ENCODE measurements at places on chromosomes 11 and 22.

DNA sequence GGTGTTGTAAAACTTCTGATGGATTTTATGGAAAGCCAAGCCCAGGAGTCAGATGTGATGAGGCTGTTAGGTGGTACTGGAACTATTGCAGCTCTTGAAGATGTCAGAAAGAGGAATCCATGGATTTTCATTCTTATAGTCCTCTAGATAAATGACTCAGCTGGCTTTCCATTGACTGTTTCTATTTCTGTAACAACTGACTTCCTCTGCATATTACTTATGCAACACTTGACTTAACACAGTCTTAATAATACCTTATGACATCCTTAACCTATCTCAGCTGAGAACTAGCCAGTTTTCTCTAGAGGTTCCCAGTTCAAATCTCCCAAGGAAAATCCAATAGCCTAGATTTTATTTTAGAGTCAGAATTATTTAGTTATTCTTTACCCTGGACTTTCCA lies 263.8 kb downstream of the LUZP2 start:
- DNase-seq = no peak

DNA sequence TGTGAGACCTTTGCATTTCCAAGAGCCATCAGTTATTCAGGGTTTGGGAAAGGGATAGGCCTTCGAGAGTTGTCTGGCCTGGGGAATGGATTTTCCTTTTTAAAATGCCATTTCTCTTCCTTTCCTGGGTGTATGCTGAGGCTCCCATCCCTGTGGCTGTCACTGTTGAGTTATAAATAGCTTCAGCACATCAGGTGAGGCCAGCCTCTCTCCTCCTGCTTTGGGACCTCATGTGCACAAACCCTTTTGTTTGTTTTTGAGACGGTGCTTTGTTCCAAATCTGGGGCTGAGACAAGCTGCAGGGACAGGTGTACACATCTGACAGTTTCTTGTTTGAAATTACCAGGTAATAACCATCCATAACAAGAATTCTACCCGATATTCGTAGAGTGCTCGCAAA lies 1.3 kb downstream of the TEF start:
- no peak for DNase-seq

DNA sequence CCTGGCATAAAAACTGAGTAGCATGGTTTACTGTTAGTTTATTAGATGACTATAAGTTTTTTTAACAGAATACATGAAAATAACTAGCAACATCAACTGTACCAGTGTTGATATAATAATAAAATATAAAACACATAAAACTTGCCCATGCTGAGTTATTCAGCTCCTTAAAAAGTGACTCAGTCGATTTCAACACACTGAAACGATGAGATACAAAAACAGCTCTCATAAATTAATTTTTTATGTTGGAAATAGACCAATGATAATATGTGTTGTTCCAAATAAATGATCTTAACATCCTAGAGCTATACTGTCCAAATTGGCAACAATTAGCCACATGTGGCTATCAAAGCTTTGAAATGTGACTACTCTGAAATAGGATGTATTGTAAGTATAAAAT lies 15.9 kb downstream of the PDGFD start:
- no peak for DNase-seq

- no peak for DNase-seq
Observed at GRCh38 chr22:35657571-35658312, 9.5 kb downstream of the APOL6 start.

GRCh38 chr11:120403966-120404365 lies 67.8 kb downstream of the ARHGEF12 start:
- no peak for DNase-seq

DNA sequence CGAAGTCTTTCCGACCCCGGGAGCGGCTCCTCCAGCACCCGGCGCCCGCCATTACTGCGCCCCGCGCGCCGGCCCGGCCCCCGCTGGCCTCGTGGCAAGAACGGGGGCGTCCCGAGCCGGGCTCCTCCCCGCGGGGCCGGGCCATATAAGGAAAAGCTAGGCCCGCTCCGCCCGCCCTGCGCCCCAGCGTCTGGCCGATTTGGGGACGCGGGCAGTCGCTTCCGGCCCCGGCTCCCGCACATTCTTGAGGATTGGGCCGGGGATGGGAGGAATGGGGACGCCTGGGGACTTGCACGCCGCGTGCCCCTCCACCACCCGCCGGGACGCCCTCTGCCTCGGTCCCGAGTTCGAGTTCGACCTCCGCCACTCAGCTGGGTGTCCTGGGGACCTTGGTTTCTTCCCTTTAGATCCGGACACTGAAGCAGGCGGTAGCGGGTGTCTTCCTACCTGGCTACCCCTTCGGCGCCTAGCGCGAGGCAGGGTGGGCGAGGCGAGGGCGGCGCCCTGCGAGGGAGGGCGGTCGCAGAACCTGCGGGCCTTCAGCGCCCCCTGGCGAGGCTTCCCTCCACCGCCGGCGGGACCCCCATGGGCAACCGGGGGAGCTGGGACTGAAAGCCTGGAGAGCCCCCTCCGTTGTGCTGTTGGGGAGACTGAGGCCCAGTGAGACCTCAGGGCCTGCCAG lies 3.8 kb downstream of the SMTN start:
- DNase-seq = peak; percentile 72

DNA sequence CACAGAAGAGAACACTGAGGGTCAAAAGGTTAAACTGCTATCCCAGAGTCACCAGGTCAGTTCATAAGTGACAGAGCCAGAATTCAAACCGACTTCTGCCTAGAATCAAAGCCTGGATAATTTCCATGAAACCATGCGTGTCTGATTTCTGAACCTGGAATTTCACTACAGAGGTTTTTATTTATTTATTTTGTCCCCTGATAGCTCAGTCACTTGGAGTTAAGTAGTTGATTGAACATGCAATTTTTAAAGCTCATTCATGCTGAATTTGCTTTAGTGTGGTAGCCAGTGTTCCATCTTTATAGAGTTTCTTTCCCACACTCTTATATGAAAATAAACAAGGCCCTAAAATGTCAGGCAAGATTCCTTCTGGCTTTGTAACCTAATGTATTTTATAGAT lies 93.2 kb downstream of the NAV2 start:
- DNase-seq = no peak

GRCh38 chr22:20156611-20157429 lies 6.0 kb upstream of the CCDC188 start:
- DNase-seq = peak; percentile 76

DNA sequence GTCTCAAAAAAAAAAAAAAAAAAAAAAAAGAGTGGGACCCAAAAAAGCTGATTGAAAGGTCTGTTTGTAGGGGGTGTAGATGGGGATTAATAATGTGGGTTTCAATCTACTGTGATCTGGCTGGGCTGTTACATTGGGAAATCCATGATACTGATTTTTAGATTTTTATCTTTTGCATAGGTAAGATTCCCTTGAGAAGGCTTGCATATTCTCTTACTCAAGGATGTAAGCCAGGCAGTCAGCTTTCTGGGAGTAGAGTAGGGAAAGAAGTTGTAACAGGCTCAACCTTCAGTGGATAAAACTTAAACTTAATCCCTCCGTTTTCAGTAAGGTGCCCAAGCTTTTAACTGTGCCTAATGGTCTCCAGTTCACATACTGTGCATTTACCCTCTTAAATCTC lies 1.9 kb upstream of the CHEK1 start:
- no peak for DNase-seq

- no peak for DNase-seq
Observed at GRCh38 chr11:131311776-131312514, 58.5 kb upstream of the NTM start.

DNA sequence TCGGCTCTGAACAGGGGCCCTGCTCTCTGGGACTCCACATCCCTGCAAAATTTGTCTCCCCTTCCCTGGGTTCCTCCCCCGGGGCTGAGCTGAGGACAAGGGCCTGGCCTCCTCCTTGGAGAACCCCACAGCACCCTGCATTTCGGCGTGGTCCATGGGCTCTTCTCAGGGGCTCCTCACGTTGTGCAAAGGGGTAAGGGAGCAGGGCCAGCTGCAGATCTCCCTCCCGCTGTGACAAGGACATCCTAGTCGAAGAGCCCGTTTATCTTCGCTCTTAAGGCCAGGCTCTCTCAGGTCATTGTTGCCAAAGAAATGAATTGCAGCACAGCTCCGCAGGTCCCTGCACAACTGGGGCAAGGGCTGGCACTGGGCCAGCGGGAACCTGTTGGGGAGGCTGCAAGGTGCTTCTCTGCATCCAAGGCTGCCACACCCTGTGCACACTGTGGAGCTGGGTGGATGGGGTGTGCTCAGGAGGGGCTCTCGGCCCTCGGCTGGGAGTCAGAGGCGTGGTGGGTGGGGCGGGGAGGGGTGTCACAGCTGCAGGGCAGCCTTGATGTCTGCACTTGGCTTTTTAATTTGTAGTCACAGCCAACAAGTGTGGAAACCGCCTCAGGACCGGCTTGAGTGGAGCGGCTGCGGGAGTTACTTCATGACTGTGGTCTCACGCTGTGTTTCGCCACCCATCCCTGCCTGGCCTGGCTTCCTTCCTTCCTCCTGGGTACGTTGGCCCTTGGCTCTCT lies 26.6 kb upstream of the SEPTIN5 start:
- no peak for DNase-seq

DNA sequence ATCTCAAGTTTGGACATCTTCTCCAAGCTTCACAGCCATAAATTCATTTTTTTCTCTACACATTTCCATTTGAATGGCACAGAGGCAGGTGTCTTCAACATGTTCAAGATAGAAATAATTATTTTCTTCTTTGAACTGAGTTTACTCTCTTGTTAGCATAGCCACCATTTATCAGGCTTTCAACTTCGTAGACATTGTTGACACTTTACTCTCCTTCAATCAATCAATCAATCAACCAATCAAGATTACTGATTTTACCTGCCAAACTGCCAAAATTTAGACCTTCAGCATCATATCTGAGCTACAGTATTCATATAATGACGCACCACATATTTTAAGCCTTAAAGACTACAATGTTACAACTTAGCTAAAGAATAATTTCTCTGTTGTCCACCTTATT lies 300.1 kb upstream of the LUZP2 start:
- DNase-seq = no peak

- DNase-seq = no peak
Observed at GRCh38 chr11:62879235-62879978, 1.3 kb upstream of the SLC3A2 start.

GRCh38 chr11:82261367-82261766 lies 472.3 kb downstream of the FAM181B start:
- DNase-seq = no peak

DNA sequence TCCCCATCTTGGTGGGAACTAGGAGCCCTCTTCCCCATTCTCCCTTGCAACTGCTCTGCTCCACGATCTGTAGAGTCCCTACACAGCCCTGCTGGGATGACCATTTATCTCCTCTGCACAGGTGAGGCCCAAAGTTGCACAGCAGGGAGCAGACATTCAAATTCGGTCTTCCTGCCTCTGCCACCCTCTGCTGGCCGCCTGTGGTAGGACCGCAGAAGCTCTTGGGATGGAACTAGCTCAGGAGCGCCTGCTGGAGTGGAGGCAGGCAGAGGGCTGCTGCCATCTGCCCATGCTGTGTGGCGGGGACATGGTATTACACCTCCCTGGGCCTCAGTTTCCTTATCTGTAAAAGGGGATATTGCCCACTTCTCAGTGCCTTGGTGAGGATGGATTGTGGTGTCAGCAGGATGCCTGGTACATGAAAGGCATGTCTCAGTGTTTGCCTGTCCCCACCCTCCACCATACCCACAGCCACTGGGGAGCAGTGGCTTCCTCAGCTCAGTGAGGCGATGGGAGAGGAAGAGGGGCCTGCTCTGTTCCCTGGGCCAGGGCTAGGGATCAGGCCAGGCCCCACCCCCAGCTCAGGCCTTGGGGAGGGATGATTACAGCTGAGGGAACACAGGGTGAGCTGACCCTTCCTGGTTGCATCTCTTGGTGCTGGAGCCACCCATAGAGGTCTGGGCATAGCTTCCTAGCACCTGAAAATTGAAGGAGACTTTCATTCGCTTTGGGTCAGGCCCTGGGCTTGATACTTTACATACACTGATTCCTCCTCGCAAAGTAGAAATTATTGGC lies 11.3 kb upstream of the OMP start:
- DNase-seq = peak; percentile 57

DNA sequence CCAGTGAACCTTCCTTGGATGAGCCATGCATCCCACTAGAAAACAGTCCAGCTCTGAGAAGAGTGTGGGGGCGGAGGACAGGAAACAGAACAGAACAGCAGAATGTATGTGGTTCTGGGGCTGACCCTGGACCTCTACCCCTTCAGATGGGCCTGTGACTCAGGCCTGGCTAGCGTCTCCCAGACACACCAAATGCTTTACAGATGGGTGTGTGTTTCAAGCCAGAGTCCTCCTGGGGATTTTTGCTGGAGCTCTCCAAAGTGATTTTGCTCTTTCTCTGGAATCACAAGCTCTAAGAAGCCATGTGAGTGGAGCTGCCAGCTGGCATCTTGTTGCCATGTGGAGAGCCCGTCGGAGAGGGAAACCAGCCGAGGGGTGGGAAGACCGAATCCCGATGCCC lies 13.2 kb upstream of the C1QTNF4 start:
- no peak for DNase-seq

GRCh38 chr11:125960771-125961170 lies 14.9 kb downstream of the VSIG10L2 start:
- no peak for DNase-seq

DNA sequence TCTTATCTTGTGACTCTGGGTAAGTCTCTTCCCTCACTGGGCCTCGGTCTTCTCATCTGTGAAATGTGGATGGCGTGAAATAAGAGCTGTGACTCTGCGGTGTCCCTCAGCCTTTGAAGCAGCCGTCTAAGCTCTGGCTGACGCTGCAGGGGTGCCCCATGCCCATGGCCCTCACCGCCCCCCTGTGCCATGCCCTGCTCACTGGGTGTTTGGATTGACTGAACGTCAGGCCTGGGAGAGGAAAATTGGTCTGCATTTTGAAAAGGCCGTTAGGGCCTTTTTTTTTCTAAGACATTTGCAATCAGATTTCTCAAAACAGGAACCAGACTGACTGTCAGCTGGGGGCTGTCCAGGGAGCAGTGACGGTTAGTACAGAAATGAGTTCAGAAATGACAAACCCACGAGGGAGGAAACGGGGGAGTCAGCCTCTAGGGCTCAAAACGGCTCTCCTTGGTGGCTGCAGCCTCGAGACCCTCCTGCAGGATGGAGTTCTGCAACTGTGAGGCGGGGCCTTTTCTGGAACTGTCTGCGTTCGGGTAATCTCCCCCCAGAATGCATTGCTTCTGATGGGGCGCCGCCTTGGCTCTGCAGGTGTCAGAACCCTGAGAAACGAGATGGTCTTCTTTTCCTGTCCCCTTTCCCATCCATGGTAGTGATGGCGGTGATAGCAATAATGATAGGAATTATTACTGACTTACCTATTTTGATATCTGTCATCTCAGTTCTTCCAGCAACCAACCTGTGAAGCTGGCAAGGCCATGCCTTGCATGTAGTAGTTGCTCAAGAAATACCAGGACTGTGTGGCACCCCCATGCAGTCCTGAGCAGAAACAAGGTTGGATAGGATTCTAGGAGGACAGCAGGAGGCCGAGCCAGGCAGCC lies 2.0 kb downstream of the GRK2 start:
- peak; percentile 56 for DNase-seq

- DNase-seq = no peak
Observed at GRCh38 chr11:31940371-31941037, 129.4 kb upstream of the PAX6 start.

DNA sequence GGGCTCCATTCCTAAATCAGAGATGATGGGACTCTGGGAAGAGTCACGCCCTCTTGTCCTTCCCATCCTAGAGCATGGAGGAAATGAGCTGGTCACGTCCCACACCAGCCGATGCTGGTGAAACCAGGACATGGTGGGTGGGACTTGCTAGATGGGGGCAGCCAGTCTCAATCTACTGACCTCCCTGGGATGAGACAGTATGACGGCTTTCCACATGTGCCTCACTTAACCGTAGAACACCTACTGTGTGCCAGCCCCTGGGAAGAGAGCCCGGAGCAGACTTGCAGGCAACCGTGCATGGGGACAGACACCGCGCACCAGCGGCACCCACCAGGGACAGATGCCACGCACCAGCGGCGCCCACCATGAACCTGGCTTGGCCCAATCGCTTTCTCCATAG lies 3.8 kb downstream of the OSBPL5 start:
- no peak for DNase-seq

GRCh38 chr11:59866397-59866796 lies at the start of gene TCN1:
Gene TCN1 (minus strand): TSS chr11:59866487. CDS start chr11:59866470, 17 bp downstream.
- DNase-seq = no peak

Measured in effector memory CD4-positive, alpha-beta T cell (primary cell).